Stimulated activated CD4-positive, alpha-beta T cell treated with anti-CD3 and anti-CD28 coated beads, Interleukin-15, amount 100 ng/mL, for 24 hours (primary cell): ENCODE measurements at places on chromosomes 4 and X.

- no peak for DNase-seq
Measured at GRCh38 chr4:148800336-148800885, 358.2 kb upstream of the NR3C2 start.

DNA sequence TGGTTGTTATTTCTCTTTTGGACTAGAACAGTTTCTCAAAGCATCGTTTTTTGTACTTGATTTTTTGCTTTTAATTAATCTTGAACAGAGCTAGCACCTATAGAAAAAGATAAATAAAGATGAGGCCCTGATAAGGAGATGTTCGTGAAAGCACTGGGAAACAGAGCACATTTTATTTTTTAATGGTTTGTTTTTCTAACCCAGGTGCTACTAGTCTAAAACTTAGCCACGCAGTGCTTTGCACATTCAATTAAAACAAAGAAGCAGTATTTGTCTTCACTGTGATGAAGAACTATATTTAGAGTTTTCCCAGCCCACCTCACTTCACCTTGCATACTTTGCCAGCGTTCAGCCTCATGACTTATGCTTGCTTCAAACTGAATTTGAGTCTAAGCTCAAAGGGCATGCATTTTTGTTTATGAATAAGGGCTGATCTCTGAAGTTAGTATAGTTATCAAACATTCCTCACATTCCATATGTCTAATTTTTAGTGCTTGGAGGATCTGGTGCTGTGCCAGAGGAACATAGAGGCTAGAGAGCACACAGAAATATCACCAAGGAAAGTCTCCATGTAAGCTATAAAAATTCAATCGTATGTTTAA lies 76.7 kb downstream of the WWC2 start:
- no peak for DNase-seq

DNA sequence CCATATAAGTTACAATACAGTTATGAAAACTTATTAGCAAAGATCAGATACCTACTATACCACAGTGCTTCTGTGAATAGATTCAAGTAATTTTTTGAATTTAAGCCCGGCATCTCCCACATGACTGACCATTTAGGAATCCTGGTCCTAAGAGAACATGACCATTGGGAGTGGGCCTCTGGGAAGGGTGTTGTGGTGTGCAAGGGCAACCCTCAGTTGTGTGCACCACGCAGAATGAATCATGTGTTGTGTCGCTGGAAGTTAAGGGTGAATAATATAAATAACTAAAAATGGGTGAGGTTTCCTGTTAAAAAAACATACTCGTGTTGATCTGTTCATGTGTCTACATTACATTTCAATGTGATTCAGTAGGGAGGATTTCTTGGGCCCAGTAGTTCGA lies 15.5 kb downstream of the CPE start:
- DNase-seq = no peak

DNA sequence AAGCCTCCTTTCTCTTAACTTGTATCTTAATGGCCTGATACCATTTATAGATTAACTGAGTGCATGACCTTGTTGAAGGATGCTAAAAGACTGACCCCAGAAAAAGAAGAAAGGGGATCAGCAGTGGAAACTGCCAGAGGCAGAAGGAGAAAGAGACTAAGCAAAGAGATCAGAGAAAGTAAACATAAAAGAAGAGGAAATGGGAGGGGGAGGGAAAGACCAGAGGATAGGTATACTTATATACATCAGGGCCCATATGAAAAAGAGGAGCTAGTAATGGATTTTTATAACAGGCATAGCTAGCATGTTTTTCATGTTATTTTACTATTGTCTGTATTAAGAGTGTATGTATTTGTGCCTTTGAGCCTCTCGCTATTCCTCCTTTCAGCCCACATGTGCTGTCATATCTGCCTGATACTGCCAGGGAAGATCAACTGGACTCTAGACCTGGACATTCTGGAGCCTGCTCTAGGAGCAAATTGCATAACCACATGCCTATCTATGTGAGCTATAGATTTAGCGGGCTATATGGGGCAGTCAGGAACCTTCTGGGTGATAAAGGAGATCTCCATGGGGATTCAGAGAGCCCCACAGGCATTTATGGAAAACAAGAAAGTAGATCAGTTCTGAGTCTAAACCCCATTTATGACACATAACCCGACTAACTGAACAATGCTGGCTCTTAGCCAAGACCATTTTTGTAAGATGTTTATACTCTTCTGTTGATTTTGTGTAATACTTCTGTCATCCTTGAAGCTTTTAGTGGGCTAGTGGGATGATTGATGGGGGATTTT lies 13.4 kb upstream of the SNX12 start:
- no peak for DNase-seq
